DMS53 (cell line): ENCODE measurements at places on chromosomes 12 and 14.

DNA sequence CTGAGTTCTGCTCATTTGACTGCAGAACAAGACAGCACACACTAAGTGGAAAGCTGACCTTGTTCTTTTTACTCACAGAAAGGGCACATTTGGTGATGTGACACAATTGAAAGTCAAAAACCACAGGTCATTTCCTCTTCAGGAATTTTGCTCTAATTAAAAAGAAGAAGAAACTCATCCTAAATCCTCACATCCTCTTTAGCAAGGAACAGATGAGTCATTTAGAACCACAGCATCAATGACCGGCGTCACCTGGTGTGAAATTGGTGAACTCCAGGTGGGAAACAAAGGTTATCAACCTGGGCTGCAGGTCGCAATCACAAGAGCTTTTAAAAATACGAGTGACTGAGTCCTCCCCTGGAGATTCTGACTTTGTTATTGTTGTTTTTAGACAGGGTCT is 2.9 kb upstream of the RNU6-8 start:
- peak; percentile 28 for DNase-seq

- DNase-seq, result no peak
Observed at GRCh38 chr12:101806265-101806664, 24.5 kb downstream of the GNPTAB start.

GRCh38 chr12:123713398-123713797 is 1.2 kb downstream of the ATP6V0A2 start:
- DNase-seq, result peak; percentile 37

GRCh38 chr14:39247256-39247655 is 13.5 kb downstream of the MIA2 start:
- no peak for DNase-seq

- DNase-seq, result no peak
Observed at GRCh38 chr12:75137896-75138295, 71.7 kb downstream of the KCNC2 start.

DNA sequence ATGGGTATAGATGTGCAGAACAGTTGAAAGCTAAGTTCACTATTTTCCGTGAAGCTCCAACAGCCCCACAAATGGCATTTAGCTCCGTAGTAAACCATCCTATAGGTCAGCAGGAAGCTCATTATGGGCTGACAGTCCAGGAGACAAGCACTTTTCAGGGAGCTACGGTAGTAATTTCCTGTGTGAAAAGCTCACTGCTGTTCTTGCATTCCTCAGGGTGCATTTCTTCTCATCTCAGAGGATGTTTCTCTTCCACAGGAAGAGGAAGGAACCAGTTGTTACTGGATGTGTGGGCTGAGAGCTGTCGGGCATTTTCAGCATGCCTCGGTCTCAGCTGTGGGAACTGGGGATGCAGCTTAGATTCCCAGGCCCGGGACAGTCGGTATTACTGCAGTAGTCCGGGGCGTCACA is 72.8 kb downstream of the GALNT4 start:
- no peak for DNase-seq

DNA sequence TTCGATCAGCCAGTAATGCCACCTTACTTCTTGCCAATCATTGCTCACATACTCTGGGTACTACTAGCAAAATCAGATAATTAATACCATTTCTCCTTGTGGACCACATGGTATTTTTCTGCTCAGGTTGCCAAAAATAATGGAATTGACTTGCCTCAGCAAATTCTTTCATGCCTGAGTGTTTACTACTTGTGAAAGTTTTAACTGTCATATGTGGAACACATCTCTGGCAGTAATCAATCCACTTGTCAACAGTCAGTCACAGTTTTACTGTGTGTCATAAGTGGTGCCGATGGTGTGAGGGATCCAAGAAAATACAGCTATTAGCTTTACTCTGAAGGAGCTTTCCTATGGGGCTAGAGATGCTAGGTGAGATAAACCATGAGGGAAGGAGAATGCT is 55.3 kb upstream of the ATF1 start:
- no peak for DNase-seq

- no peak for DNase-seq
Observed at GRCh38 chr12:13220838-13221237, 24.3 kb downstream of the EMP1 start.

GRCh38 chr14:21332950-21333349 is 50.9 kb downstream of the SUPT16H start:
- DNase-seq, result no peak

GRCh38 chr12:104687823-104688573 is 231.2 kb downstream of the CHST11 start:
- no peak for DNase-seq

GRCh38 chr12:33671676-33672075 is 232.1 kb upstream of the SYT10 start:
- DNase-seq, result no peak

- peak; percentile 47 for DNase-seq
Observed at GRCh38 chr12:92603741-92604432, 98.9 kb upstream of the PLEKHG7 start.

- DNase-seq, result peak; percentile 97
Observed at GRCh38 chr12:5022465-5023061, 21.1 kb upstream of the KCNA5 start.

DNA sequence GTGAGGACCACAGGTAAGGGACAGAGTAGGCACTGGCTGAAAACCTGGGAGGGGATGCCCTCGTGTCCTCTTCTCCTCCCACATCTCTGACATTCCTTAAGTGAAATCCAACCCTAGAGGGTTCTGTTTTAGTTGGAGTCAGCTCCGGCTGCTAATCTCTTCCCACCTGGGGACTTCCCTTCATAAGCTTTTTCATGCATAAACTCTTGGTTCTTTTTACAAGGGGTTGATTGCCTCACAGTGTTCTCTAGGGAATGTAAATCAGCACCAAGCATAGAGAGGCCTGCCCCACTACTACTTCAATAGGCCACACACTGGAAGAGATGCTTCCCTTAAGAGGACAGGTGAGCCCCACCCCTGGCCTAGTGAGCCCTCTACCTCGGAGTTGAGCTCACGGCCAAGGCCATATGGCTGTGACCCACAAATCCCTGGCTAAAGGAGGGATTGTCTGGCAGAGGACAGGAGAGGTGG is 3.2 kb upstream of the SYNDIG1L start:
- DNase-seq, result no peak

GRCh38 chr12:10663869-10664268 is 10.0 kb downstream of the STYK1 start:
- DNase-seq, result no peak

- DNase-seq, result no peak
Observed at GRCh38 chr12:63863658-63864453, 19.4 kb downstream of the SRGAP1 start.

DNA sequence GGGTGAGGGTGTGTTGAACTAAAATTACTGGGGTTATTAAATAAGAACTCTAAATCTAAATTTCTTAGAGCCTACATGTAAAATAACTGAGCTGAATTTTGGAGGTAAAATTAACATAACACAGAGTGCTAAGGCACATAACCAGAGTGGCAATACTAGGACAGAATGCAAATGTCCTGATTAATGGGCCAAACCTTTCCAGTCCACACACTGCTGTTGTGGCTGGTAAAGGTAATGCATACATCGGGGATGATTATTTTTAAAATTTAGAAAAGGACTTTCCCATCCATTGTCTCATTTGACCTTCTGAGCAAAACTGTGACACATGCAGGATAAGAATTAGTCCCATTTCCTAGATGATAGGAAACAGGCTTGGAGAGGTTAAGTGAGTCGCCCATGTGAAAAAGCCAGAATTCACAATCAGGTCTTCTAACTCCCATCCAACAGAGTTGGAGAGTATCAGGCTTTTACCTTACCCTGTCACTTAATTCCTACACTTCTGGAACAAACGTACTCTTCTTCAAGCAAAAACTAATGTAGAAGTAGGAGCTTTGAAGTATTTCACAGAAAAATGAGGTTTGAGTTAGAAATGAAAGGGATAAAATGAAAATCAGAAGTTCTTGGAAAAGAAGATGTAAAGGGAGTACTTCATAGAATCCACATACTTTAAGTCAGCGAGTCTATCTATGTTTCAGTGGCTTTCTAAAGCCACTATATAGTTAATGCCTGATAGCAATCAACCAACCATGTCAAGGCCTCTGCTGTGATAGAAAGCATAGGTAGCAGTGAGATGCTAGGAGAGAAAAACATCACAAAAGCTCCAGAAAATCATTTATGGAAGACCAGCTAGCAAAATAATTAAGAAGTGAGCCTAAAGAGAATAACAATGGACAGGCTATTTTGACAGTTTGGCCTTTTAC is 334.9 kb upstream of the DIO2 start:
- no peak for DNase-seq

DNA sequence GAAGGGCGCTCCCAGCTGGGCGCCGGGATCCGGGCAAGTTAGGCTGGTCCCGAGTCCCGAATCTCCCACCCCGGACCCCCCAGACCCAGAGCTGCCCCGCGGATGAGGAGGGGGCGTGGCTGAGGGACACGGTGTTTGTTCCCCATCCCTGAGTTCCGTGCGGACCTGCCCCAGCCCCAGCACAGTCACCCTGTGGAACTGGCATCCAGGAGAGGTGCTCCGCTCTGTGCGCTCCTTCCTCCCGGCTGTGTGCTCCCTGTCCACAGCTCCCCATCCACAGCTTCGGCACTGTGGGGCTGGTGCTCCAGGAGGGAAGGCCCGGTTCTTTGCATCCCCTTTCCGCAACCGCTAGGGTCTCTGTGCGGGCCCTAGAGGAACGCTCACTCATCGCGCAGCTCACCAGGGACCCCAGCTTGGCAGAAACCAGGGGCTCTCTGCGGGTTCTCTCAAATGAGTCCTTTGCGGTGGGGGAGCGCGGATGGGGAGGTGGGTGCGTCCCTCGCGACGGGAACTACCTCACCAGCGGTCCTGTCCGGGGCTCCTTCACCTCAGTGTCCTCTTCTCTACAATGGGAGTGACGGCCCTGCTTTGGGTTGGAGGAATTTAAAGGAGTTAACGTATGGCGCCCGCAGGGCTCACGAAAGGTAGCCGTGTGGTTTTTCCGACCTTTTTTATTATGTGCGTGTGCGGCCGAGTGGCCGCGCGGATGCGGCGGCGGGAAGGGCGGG is 845 bp downstream of the TMEM132C start:
- DNase-seq, result no peak

GRCh38 chr14:23008831-23009230 is 1.1 kb downstream of the C14orf93 start:
- no peak for DNase-seq

DNA sequence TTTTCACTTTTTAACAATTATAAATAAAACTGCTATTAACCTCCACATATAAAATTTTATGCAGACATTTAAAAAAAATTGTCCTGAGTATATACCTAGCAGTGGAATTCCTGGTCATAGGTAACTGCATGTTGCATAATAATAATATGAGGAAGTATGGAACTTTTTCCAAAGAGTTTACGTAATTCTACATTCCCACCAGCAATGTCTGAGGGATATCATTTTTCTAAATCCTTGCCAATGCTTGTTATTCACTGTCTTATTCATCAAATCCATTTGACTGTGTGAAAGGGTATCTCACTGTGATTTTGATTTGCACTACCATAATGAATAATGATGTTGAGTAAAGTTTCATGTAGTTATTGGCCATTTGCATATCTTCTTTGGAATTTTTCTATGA is 393.8 kb downstream of the LRFN5 start:
- no peak for DNase-seq

DNA sequence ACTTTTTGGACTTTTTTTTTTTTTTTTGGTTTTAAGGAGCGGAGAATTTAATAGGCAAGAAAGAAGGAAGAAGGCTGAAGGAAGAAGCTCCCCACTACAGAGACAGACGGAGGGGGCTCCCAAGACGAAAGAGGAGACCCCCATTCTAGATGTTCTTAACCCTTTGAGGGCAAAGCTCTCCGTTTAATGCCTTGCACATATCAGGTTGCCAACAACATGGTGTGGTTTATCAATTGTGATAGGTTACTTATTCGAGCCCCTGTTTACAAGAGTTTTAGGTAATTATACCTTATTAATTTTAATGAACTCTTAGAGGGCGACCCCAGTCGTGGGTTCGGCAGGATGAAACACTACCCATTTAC is 1.2 kb upstream of the FBXO33 start:
- DNase-seq, result no peak

GRCh38 chr14:30159374-30159773 is 231.7 kb upstream of the PRKD1 start:
- DNase-seq, result no peak

DNA sequence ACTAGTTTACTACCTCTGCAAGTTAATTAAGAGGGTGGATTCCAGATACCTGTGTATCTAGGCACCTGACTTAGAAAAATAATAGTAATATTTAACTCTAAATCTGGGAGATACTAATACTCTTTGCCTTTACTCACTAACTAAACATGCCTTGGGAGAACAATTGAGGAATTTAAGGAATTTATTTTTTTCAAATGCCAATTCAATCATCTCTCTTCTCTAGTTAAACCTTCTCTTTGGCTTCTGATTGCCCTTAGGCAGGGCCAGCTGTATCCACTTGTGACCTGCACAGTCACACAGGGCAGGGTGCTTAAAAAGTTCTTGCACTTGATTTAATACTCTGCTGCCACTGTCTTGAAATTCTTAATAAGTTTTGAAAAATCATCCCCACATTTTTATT is 142.4 kb downstream of the PLCZ1 start:
- DNase-seq, result no peak

GRCh38 chr12:54937929-54938328 is 46.6 kb downstream of the TESPA1 start:
- no peak for DNase-seq

DNA sequence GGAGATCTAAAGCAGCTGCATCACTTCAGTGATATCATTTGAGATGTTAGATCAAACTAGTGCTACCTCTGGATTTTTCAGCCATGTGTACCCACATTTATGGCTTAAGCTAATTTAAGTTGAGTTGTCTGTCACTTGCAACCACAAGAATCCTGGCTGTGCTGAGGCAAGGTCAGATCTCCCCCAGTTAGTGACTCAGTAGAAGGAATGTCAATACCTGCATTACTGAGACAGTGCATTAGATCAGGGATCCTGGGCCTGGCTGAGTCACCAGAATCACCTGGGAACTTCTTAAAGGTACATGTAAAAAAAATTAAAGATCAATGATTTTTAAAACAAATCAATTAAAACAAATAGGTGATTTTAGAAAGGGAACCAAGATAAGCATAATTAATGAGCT is 84.6 kb upstream of the GRIN2B start:
- peak; percentile 16 for DNase-seq

DNA sequence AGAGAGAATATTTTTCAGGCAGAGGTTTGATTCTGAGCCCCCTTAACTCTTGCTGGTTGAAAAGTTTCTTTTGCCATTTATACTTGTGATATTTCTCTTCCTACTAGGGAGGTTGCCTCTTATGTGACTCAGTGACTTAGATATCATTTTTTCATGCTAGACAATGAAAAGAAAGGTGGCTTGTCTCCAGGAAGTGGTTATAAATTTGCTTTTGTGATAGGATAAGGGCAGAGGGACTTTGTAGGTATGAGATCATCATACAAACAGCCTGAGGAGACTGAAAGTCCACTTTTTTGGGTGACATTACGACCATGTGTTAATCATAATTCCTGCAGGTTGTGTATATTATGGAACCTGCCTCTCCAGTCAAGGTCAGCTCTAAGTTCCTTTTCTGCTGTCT is 35.8 kb downstream of the ACSM4 start:
- DNase-seq, result no peak

GRCh38 chr14:91983588-91983987 is 36.1 kb upstream of the FBLN5 start:
- DNase-seq, result no peak
